Suprapubic skin (tissue), 4 donors: ENCODE measurements at places on chromosomes 4 and X. TPM values are rescaled to one million over a fixed set of nuclear protein-coding genes. Genes with fewer than 3 reads are reported as not detected.

ARSJ gene
- total RNA-seq = 2.6 TPM

GYPE gene
- total RNA-seq = not detected

DNA sequence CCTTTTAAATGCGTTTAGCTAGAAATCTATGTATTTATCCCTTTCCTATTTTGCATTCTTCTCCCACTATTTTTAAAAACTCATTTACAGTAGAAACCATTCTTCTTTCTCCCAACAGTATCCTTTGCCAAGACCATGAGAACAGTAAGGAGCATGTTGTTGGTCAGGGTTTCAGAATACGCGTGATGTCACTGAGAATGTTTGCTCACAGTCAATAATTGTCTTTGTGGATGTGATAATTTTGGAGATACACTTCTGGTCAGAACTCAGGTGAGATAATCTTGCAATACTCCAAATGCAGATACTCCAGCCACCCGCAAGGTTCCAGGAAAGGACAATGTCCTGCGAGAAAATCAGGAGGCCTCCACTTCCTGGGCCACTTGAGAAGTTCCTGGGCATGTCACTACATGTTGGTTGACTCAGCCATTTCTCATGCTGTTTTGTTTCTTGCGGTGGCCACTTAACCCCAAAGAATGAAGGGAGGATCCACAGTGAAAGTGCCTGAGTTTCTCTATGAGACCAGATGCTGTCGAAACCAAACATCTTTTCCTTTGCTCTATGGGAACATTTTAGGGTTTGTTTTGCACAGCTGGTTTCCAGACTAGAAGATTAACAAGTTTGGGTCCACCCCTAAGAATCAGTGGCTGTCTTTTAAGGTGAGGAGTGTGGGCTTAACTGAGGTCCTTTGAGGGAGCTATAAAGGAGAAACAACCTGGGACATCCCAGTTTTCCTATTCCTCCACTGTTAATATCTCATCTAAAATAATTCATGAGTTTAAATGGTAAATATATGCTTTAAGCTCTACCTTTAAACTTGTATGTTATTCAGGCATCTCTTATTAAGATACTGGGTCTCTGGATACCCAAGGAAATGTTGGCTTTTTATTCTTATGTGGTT lies 116.0 kb downstream of the SOWAHB start:
- DNase-seq = no peak

GRCh38 chr4:139282065-139282720 lies 2.2 kb upstream of the MGARP start:
- DNase-seq = no peak

DNA sequence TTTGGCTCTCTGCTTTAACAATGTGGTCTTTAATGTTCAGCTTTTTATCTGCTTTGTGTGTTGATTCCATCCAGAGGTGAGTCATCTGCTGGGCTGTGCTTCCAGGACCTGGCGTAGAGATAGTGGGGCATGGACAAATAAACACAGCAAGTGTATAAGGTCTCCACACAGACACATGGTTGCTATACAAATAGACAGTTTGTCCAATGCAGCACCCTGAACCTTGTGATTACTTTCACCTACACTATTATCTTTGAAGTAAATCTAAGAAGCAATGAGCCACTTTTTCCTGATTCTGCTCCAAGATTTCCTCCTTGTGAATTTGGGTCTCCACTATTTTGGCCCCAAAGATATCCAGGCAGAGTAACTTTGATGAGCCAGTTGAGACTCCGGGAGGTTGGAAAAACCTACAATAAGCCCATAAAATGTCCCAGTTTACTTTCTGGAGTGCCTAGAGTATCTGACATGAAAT lies 12.1 kb downstream of the PPARGC1A start:
- no peak for DNase-seq

DNA sequence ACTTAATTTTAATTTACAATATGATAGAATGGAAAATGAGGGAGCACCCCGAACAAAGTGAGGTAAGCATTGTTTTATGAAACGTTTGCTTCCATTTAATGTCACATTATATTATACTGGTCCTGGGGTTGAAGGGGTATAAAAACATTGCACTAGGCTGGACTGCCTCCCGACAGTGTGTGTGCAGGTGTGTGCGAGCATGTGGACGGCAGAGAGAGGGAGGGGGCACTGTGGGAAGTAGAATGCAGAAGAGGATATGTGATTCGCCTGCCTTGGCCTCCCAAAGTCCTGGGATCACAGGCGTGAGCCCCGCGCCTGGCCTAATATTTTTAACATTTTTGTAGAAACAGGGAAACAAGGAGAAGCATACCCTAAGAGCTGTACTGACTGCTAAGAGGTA lies 36.0 kb downstream of the IRF2 start:
- DNase-seq = no peak
